Smooth muscle cell of bladder (primary cell): ENCODE measurements at places on chromosomes 6 and 20. TPM values are rescaled to one million over a fixed set of nuclear protein-coding genes. Genes with fewer than 3 reads are reported as not detected.

Gene BPIFB4
- total RNA-seq: not detected in 2 replicates

Gene STMN3
- 2.1 and 2.3 TPM in 2 replicates for total RNA-seq

Gene COL10A1
- 0.09 and 6.5 TPM in 2 replicates for total RNA-seq

Gene C20orf202
- total RNA-seq: not detected in 2 replicates

Gene ZBTB2
- 7.4 and 8.8 TPM in 2 replicates for total RNA-seq

Gene CLIC5
- total RNA-seq: 0.09 TPM in 1 of 2 replicates, not detected in the other

Gene DEF6
- 0.83 and 1.3 TPM in 2 replicates for total RNA-seq

Gene CD109
- 18.6 and 19.4 TPM in 2 replicates for total RNA-seq

Gene PSMB1
- 270 and 365 TPM in 2 replicates for total RNA-seq

Gene RAET1E
- total RNA-seq: 0.14 and 0.37 TPM in 2 replicates

Gene F13A1
- total RNA-seq: not detected in 2 replicates

Gene HTR1E
- not detected in 2 replicates for total RNA-seq

Gene SMLR1
- total RNA-seq: not detected in 2 replicates

Gene PRDM13
- not detected in 2 replicates for total RNA-seq

Gene MICB
- total RNA-seq: 8.2 and 8.4 TPM in 2 replicates

Gene LIN28B
- not detected in 2 replicates for total RNA-seq

Gene RRBP1
- 277 and 309 TPM in 2 replicates for total RNA-seq

Gene FAM162B
- 1.4 and 1.8 TPM in 2 replicates for total RNA-seq

Gene MOG
- not detected in 2 replicates for total RNA-seq

Gene CD83
- 0.57 and 0.92 TPM in 2 replicates for total RNA-seq

Gene C20orf141
- 0.37 TPM in 1 of 2 replicates, not detected in the other for total RNA-seq

Gene BNIP5
- not detected in 2 replicates for total RNA-seq

Gene NHLRC1
- total RNA-seq: 1.3 and 1.8 TPM in 2 replicates

Gene AIF1
- not detected in 2 replicates for total RNA-seq
